ENCODE measurements at places on chromosomes 6 and 20.

DNA sequence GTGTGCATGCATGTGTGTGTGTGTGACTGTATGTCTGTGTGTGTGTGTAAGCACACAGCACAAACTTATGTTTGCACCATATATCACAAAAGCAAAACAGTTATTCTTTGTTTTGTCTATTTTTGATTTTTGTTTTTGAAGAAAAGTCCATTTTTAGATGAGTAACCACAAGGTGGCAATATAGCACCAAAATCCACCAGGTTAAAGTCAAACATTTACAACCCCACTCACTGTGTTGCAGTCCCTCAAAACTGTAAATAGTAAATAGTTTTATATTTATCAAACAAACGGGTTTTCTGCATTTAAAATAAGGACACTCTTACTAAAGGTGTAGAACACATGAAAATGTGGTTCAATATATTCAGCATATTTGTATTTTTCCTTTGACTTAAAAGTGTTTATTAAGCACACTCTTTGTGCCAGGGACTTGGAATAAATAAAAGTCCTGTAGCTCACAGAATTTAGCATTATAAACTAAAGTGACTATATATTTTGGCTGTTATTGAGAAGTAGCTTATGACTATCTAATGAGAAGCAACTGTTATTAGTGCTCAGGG is 118.5 kb downstream of the GFRAL start:
- DNase-seq: no peak

- no peak for DNase-seq
Measured at GRCh38 chr6:169587975-169588374, 113.9 kb downstream of the WDR27 start.

DNA sequence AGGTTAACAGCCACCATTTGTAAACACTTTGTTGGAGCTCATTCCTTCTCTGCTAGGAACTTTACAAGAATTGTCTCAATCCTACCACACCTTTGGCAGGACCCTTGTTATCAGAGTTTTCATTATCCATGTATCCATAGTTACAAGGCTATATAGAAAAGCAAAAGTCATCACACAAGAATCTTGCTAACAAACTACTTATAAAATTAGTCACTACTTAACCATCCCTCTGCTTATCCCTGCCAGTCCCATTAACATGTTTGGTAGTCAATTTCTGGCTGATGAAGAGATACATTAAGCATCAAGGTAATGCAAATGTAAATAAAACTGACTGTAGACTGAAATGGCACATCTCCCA is 10.4 kb downstream of the ZSWIM3 start:
- peak; percentile 87 for DNase-seq

DNA sequence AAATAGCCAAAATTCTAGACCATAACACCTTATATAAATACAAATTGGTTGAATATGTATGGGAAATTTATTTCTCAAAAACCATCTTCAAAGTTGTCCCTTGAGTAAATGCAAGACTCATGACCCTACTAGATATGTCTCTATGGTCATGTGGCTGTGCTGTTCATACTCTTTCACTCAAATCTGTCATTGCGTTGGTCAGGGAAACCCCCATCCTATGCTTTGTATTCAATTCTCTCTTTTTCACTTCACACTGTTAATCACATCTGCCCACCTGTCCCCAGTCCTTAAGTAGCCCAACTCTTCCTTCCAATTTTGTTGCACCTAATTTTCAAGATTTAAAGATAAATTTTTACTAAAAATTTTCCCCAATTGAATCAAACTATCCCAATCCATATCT is 51.0 kb downstream of the RPS12 start:
- DNase-seq: no peak

DNA sequence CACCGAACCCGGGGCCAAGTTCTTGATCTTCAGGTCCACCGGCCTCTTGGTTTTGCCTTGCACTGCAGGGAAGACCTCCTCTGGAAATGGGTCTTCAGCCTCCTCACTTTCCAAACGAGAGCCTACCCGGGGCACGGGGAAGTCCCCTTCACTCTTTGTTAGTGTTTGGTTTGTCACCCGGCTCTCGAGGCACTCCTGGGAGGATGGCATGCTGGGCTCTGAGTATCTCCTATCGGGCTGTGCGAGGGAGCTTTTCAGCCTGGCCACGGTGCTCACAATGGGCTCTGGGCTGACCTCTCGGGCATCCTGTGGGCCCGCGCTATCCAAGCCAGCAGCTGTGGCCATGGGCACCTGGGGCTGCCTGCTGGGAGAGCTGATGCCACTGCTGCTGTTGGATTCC is 8.1 kb downstream of the TAGAP start:
- peak; percentile 45 for DNase-seq

- peak; percentile 70 for DNase-seq
Measured at GRCh38 chr6:164034602-164035140, 620.2 kb downstream of the QKI start.
